ENCODE measurements at places on chromosomes 7 and 10.

DNA sequence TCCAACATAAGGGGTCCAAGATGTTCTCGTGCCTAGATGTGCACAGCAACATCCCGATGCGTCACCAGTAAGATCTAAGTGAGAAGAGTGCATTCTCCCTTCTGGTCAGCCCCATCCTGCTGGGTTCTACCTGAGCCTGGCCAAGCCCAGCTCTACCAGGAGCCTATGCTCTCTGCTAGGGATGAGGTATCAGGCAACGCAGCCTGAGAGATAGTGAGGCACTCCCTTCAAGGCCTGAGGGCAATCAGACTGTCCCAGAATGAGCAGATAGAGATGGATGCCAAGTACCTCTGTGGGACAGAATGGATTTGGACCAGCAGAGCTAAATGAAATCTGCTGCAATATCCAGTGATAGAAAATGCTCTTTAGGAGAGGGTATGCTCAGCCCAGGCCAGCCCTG lies 26.7 kb downstream of the DDC start:
- DNase-seq = no peak

DNA sequence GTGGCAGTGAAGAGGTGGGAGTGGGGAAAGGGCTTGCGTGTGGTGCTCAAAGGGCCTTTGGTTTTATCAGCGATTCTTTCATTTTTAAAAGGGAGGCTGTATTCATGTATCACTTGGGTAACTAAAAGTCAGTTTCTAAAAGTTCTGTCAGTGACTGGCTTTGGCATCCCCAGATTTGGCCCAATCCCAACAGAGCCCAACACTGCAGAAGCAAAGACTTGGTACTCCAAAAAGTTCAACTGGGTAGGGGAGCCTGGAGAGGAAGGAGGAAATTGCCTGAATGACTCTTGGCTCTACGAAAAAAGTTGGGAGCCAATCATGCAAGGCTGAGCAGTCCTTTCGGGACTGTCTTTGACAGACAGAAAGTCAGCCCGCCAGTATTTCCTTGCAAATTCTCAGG lies 54.5 kb upstream of the COL13A1 start:
- no peak for DNase-seq

DNA sequence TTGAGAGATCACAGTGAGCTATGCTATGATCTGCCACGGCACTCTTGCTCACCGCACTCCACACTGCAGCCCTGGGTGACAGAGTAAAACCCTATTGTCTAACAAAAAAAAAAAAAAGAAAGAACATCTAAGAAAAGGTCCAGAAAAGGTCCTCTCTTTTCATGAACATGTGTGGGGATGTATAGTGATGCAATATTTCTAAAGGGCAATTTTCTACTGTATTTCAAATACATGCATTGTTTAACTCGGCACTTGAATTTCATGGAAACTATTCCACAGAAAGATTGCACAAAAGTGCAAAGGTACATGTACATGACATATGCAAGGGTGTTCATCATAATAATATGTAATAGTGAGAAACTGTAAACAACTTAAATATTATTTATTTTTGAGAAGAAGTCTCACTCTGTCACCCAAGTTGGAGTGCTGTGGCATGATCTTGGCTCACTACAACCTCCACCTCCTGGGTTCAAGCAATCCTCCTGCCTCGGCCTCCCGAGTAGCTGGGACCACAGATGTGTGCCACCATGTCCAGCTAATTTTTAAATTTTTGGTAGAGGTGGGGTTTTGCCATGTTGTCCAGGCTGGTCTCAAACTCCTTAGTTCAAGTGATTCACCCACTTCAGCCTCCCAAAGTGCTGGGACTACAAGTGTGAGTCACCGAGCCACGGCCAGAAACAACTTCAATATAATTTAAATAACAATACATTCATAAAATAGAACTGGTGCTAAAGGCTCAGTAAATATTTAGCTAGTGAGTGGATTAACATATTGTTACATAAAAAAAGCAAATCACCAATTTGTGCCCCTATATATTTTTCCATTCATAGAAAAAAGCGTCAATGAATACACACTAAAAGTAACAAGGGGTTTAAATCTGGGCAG lies 1.3 kb upstream of the PPRC1 start:
- peak; percentile 57 for DNase-seq

DNA sequence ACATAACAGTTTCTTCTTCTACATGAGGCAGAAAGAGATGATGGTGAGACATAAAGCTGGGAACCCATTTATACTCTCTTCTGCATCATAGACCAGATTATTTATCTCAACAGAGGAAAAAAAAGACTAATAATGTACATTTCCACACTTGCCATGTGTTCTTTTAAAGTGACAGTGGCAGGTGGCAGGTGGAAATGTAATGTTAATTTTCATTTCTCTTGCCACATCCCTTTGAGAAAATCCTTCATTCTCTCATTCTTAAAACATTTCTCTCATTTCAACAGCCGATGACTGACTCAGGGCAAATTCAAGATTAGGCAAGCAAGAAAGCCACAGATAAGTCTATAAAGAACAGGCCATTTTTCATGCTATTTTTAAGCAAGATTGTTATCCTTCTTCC lies 635.6 kb upstream of the SORCS1 start:
- DNase-seq = peak; percentile 26

DNA sequence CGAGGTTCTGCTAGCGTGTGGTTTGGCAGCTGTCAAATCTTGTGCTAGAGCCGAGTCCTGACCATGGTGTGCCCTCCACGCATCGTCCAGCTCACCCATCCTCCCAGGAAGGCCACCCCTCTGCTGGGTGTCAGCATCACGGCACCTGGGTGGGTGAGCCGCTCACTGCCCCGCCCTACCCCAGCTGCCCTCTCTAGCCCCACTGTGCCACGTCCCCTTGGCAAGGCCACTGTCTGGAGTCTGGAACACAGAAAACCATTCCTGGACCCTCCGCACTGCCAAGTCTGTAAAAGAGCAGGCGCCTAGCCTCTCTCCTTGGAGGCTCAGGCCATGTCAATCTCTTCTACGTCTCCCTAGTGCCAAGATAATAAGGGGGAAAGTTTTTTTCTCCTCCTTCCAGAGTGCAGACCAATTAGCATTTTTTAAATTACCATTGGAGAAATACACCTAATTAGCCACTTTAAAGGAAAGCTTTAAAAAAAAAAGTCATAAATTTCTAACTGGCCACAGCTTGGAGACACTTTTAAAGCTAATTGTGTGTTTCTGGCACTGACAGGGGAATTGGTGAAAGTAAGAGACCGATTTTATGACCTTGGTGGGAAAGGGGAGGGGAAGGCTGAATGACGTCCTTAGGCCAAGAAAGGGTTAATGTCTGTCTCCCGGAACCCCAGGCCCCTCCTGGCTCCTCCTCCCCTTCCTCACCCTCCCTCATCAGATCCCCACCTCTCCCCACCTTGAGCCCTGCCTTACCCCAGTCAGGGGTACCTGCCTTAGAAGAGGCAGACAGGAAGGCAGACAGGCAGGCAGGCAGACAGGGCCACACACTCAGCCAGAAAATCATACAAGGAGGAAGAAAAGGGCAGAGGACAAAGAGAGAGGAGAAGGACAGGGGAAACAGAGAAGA lies 151.2 kb downstream of the PLXNA4 start:
- DNase-seq = no peak

GRCh38 chr7:13717031-13717430 lies 272.4 kb downstream of the ETV1 start:
- DNase-seq = no peak

DNA sequence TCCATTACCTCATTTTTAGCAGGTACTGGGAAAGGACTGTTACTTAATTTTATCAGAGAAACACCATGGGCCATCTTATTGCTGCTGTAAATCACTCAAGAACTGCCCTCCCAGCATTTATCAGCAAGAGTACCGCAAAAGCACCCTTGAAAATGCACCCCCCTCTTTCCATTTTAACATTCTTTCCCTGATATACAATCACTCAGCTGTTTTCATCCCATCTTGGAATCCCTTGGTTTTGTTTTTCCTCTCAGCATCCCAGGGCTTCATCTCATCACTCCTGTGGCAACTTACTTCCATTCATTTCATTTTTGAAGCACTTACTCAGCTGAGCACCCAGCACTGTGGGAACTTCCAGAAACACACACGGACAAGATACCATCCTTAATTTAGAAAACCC lies 36.5 kb downstream of the RAPGEF5 start:
- DNase-seq = no peak

DNA sequence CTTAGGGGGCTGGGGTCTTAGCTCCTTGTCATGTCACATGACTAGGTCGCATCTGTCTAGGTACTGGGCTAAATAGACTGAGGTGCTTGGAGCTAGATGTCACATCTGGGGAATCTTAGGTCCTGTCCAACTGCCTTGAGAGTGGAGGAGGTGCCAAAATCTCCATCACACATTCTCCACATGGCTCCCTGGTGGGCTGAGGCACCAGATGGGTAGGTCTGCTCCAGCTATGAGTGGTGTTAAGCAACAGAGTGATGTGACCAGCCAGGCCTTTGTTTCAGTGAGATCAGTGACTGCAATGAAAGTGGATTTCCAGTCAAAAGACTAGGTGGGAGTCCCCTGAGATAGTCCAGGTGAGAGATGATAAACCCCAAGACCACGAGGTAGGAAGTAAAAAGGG lies 251.8 kb downstream of the BMPER start:
- no peak for DNase-seq

DNA sequence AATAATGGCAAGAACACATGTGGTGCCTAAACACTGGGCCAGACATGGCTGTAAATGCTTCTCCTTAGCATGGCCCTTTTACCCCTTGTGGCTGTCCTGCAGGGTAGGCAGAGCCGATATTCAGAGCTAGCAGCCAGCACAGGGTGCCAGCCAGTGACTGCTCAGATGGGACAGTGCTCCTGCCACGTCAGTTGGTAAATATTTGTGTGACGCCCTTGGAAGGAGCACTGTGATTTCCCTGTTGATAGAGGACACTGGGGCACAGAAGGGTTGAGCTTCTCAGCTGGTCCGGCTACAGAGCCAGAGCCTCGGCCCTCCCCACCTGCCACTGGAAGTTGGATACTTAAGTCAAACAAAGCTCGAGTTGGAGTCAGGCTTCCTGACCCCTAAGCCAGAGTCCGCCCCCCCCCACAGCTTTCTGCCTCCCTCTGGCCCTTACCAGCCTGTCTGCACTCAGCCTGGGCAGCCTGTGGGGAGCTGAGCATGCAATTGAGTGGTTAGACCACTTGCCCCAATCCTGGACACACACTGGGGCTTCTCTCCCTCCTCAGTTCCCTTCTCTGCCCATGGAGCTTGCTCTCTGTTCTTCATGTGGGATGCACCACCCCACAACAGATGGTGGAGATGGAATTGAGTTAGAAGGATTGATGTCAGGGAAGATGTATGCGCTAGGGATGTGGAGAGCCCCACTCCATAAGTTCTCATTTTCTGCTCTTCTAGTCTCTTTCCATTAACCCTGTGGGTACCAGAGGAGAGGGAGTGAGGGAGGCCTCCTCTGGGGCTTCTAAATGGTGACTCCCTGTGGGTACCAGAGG lies 350.8 kb downstream of the PLXNA4 start:
- DNase-seq = no peak

GRCh38 chr10:3225561-3225960 lies 53.0 kb upstream of the PITRM1 start:
- DNase-seq = peak; percentile 38

Data from mammary epithelial cell (primary cell).